ENCODE measurements at places on chromosomes 7 and 10.

GRCh38 chr7:118731854-118732253 is 507.4 kb downstream of the ANKRD7 start:
- no peak for DNase-seq

DNA sequence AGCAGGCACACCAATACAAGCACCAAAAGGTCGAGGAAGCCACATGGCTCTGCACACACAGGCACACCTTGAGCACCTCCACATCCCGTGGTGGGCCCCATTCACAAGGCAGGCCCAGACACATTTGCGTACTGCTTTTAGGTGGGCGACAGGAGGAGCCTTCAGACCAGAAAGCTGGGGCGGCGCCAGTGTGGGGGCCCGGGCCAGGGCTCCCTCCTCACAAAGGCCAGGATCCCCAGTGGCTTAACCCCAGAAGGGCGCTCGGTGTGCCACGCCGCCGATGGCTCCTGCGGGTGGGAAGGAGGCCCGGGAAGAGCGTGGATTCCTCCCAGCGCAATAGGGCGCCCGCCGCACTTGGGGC is 2.8 kb upstream of the SMARCD3 start:
- no peak for DNase-seq

- no peak for DNase-seq
These were observed 30.6 kb downstream of the FAM204A start for GRCh38 chr10:118311505-118311904.

- DNase-seq = no peak
These were observed 233.3 kb upstream of the PTPRZ1 start for GRCh38 chr7:121639705-121640104.

GRCh38 chr7:129122078-129122750 is 22.3 kb upstream of the TSPAN33 start:
- no peak for DNase-seq
